Spinal cord (tissue), 10 donors: ENCODE measurements at places on chromosomes 2 and 18.

DNA sequence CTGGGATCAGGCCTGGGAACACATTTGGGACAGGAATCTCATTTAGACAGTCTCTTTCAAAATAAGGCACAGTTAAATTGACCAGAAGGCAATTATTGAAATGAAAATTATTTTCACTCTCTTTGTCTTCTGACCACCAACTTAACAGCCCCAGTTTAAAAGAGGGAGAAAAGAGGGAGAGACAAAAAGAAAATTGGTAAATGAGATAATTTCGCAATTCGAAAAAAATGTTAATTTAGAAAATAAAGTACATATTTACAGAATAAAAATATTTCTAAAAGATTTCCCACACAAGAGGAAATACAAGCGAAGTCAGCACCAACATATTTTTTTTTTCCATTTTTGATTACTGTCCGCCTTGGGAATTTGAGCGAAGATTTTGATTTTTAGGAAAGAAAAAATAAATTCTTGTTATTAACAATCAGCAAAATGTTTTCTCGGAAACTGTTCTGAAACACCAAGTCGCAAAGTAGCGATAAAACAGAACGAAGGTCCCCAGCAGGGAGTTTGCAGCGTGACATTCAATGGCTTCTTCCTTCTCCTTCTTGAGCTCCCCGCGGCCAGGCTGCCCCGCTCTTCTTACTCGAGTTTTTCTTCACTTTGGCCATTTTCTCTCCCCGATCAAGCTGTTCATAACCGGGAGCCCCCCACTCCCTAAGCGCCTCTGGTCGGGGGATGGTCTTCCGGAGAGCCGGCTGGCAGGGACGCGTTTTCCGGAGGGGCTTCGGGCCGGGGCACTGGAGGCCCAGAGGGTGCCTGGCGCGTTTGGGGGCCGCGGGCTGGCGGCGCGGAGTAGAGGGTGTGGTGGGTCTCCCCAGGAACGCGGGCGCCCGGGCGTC is 5.0 kb downstream of the SP9 start:
- DNase-seq, result peak; percentile 60

- no peak for DNase-seq
These were observed 688 bp upstream of the WDR33 start for GRCh38 chr2:127811397-127812321.

- no peak for DNase-seq
These were observed 164.4 kb upstream of the SESTD1 start for GRCh38 chr2:179429060-179429471.

DNA sequence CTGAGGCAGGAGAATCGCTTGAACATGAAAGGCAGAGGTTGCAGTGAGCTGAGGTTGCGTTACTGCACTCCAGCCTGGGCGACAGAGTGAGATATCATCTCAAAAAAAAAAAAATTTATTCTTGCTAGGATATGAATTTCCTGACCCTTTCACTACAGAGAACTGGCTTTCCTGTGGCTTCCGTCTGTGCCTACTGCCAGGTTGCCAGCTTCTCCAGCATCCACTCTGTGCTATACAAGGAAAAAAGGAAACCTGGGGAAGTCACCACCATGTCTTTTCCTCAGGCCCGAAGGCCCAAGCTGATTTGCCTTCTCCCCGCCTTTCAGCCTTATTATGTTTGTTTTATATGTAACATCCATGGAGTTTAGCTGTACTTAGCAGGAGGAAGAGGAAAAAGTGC is 122.0 kb upstream of the REV1 start:
- no peak for DNase-seq

- no peak for DNase-seq
These were observed 79.1 kb upstream of the PMAIP1 start for GRCh38 chr18:59820663-59821062.
